SJSA1 (cell line): ENCODE measurements at places on chromosomes 5 and 9.

DNA sequence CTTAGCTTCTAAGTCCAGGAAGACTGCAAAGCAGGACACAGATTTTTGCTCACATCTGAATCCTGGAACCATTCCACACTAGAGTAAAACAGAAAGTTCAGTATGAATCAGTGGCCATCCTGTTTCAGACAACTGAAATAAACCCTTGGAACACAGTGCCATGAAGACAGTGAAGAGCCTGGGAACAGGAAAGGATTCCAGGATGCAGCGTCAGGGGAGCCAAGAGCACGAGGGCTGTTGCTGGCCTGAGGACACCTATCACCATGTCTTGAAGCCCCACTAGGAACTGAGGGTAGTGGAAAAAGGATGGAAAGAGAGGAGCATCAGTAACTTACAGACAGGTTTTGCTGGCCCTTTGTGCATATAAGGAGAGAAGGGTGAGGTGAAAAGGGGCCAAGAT is 115.3 kb upstream of the FSTL4 start:
- no peak for DNase-seq

GRCh38 chr5:150422075-150422474 is 9.4 kb upstream of the CD74 start:
- DNase-seq: no peak

- no peak for DNase-seq
Measured at GRCh38 chr9:110700953-110701352, 32.4 kb downstream of the MUSK start.

- DNase-seq: no peak
Measured at GRCh38 chr5:146921225-146921624, 42.7 kb upstream of the PPP2R2B start.

GRCh38 chr5:93993161-93993560 is 251.8 kb upstream of the POU5F2 start:
- DNase-seq: no peak

GRCh38 chr9:131759017-131759647 is 19.3 kb upstream of the RAPGEF1 start:
- no peak for DNase-seq

DNA sequence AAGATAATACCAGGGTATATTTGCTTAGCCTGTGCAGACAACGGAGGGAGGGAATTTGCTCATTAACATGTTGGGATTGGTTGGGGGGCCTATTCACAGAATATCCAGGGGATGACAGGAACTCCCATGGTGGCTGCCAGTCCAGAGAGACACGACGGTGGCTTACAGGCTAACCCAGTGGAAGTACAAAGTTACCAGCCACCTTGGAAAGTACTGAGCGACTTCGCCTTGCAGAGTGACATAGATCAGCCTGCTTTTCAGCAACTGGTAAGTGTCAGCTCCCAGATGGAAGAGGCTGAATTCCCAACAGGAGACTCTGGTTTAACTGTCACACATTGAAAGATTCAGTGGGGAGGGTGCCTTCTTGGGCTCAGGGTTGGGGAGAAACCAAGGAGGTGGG is 7.9 kb downstream of the ISL1 start:
- DNase-seq: no peak
